SJCRH30 (cell line): ENCODE measurements at places on chromosomes 16 and 17. TPM values are rescaled to one million over a fixed set of nuclear protein-coding genes. Genes with fewer than 3 reads are reported as not detected.

Gene AIPL1
- total RNA-seq: 0.42 TPM in 1 of 2 replicates, not detected in the other

Gene C17orf78
- not detected in 2 replicates for total RNA-seq

Gene HASPIN
- total RNA-seq: 15.2 and 15.9 TPM in 2 replicates

Gene CA4
- total RNA-seq: not detected in 2 replicates

Gene VMO1
- total RNA-seq: 4.3 and 8.3 TPM in 2 replicates

Gene ALDH3A1
- total RNA-seq: not detected in 2 replicates

Gene CDK3
- total RNA-seq: 2.7 and 3.1 TPM in 2 replicates

Gene CSH1
- not detected in 2 replicates for total RNA-seq

Gene STH
- total RNA-seq: 0.43 TPM in 1 of 2 replicates, not detected in the other

Gene KLHL11
- 22.4 and 23.8 TPM in 2 replicates for total RNA-seq

Gene NGFR
- total RNA-seq: 104 and 105 TPM in 2 replicates

Gene TAC4
- not detected in 2 replicates for total RNA-seq

- DNase-seq: no peak
- H3K36me3 ChIP-seq: no peaks in the 10 kb centered on the region
- H3K4me1 ChIP-seq: no peaks in the 10 kb centered on the region
These were observed 5.0 kb upstream of the KRT13 start for GRCh38 chr17:41510251-41511065.

- no peak overlapping the region for H3K4me3 ChIP-seq
- H3K27me3 ChIP-seq: no peaks in the 10 kb centered on the region
These were observed 81.8 kb downstream of the VAT1L start for GRCh38 chr16:77869997-77870813.

DNA sequence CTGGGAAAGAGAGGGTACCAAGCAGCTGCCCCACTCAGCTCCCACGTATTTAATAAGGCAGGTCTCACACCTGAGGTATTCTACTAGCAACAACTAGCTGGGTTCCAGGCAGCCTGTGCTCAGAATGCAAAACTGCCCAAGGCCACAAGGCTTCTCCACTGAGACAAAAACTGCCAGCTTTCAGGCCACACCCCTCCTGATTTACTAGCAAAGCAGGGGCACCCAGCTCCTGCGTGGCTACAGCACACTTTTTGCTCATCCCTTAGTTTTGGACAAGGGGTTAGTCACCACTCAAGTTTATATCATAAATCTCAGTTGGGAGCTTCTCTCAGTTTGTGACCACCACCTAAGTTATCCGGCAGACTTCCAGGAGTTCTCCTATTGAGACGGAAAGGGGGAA is 494.6 kb downstream of the CDH11 start:
- no peak for DNase-seq
- H3K4me3 ChIP-seq: no peak overlapping the region
- no peaks in the 10 kb centered on the region for H3K36me3 ChIP-seq

DNA sequence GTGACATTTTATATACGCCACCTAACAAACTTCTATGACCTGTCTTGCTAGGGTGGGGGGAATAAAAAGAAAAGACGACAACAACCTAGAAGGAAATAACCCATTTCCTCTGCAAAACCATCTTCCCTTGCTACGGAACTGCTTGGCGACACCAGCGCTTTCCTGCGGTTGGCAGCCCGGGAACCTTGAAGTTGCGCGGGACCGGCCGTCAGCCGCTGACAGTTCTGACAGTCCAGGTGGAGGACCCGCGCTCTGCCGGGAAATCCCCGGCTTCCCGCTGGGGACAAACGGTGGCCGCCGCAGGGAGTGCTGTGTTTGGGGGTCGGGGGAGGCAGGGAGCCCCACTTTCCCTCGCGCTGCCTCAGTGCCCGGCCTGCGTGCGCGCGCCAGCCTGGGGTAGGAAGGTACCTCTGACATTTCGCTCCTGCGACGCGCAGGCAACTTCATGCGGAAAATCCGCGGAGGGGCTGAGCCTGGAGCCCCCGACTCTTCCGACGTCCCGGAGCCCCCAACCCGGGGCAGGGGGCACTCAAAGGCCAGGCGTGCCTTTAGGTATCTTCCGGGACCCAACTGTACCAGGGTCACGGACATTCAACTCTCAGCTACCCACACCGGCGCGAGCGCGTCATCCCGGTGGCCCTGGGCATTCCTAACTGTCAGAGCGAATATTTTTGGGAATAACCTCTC is 516 bp downstream of the SLC16A6 start:
- peak overlapping the region; percentile 71 for H3K4me3 ChIP-seq
- H3K27ac ChIP-seq: no peak overlapping the region
- no peaks in the 10 kb centered on the region for H3K36me3 ChIP-seq
- peaks cover 8% of the 10 kb centered on the region; the same call in 1 of the 2 replicates for H3K27me3 ChIP-seq

DNA sequence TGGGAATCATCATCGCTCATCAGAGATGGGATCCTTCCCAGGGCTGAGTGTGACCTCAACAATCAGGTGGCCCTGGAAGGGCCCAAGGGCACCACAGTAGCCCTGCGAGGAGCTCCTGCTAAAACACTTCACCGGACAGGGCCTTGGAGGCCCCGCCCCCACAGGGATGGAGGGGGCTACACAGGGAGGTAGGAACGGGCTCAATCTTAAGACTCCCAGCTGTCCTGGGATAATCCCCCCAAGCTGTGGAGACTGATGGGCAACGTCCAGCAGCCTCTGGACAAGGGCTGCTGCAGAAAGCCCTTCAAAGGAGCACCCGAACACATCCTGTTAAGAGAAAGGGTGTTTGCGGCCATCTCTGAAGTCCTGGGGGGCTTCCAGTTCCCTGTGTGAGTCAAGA is 60.4 kb downstream of the ZNF423 start:
- no peak overlapping the region for H3K27ac ChIP-seq

DNA sequence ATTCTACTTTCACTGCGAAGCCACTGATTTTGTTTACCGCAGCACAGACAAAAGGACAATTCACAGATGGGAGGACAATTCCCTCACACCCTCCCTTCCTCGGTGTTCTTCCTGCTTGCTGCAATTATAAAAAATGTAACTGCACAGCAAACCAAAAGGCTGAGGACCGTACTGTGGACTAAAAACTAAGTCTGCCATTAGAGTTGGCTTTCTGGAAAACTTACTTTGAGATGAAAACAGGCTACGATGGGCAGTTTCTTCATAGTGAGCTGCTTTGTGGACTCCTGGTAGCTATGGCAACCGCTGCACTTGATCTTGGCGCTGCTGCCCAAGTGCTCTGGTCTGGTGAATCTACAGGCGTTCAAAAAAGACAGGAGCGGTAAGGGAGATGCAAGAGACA is 35.2 kb downstream of the USP22 start:
- no peaks in the 10 kb centered on the region for H3K4me1 ChIP-seq
- DNase-seq: no peak
- H3K4me3 ChIP-seq: no peak overlapping the region
- no peak overlapping the region for H3K27ac ChIP-seq
- no peaks in the 10 kb centered on the region for H3K27me3 ChIP-seq

DNA sequence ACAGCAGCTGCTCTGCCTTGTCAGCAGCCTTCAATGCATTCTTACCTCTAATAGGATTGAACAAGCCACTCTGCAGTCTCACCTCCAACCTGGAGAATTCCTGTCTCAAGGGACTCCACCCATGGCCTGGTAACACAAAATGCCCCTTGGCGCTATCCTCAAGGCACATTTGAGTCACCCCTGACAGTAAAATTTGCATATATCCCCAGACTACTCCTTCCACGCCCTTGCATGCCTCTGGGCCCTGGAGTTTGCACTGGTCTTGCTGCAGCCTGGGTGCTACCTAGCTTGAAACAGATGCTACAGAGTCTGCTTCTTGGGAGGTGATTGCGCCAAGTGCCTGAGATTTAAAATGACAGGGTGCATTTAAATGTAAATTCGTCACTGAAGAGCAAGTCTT is 391.4 kb upstream of the MAF start:
- no peaks in the 10 kb centered on the region for H3K27me3 ChIP-seq
- no peaks in the 10 kb centered on the region for H3K36me3 ChIP-seq
- DNase-seq: no peak
- no peak overlapping the region for H3K4me3 ChIP-seq
- H3K4me1 ChIP-seq: no peaks in the 10 kb centered on the region
- no peak overlapping the region for H3K27ac ChIP-seq

- H3K4me3 ChIP-seq: no peak overlapping the region
- DNase-seq: no peak
- H3K4me1 ChIP-seq: peaks cover 8% of the 10 kb centered on the region; the same call in 1 of the 2 replicates
These were observed 193.8 kb downstream of the SNX29 start for GRCh38 chr16:12170103-12171040.

DNA sequence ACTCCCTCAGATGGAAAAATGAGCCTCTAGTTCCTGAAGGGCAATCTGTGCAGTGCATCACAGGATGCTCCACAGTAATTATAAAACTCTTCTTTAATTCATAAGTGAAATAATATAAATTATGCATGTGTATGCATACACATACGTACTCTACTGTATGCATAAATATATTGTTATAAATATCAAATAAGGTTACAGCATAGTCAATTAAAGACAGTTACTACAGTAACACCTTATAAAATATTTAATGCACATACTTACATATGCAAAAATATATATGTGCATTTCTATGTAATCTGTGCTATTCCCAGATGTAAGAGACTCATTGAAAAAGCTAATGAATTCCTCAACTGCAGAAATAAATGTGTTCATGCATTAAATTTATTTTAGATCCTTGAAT is 1515.1 kb downstream of the CDH11 start:
- H3K4me3 ChIP-seq: no peak overlapping the region
- DNase-seq: no peak
- H3K27me3 ChIP-seq: no peaks in the 10 kb centered on the region
- no peak overlapping the region for H3K27ac ChIP-seq
- H3K36me3 ChIP-seq: no peaks in the 10 kb centered on the region

GRCh38 chr16:77450790-77451487 is 16.1 kb upstream of the ADAMTS18 start:
- no peaks in the 10 kb centered on the region for H3K4me1 ChIP-seq
- no peak overlapping the region for H3K4me3 ChIP-seq
- no peaks in the 10 kb centered on the region for H3K27me3 ChIP-seq
- H3K36me3 ChIP-seq: no peaks in the 10 kb centered on the region
- H3K27ac ChIP-seq: no peak overlapping the region

- no peak overlapping the region for H3K27ac ChIP-seq
- no peak overlapping the region for H3K4me3 ChIP-seq
- peaks cover 13% of the 10 kb centered on the region for H3K4me1 ChIP-seq
- H3K36me3 ChIP-seq: no peaks in the 10 kb centered on the region
- DNase-seq: no peak
- H3K27me3 ChIP-seq: no peaks in the 10 kb centered on the region
These were observed 14.8 kb upstream of the ADCY7 start for GRCh38 chr16:50251375-50252081.

- H3K27ac ChIP-seq: peak overlapping the region; percentile 42
- no peaks in the 10 kb centered on the region for H3K36me3 ChIP-seq
- H3K27me3 ChIP-seq: no peaks in the 10 kb centered on the region
These were observed 899 bp downstream of the ACE start for GRCh38 chr17:63477480-63478440.

DNA sequence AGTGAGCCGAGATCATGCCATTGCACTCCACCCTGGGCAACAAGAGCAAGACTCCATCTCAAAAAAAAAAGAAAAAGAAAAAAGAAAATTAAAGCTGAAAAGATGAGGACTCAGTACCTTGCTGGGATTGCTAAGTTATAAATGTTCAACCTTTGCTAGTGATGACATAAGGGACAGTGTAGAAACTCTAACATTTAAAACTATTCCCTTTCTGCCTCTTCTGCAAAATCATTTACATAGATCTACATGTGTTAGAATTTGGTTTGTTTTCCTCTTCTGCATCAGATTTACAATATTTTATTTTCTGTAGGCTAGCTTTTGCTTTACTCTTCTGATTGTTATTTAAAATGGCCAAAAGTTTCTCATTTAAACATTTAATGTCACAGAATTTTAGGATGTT is 49.5 kb upstream of the HAS3 start:
- H3K4me1 ChIP-seq: no peaks in the 10 kb centered on the region
- no peaks in the 10 kb centered on the region for H3K36me3 ChIP-seq
- no peaks in the 10 kb centered on the region for H3K27me3 ChIP-seq
- no peak overlapping the region for H3K4me3 ChIP-seq

GRCh38 chr16:55323637-55324271 is at the start of gene IRX6:
IRX6 (plus strand) TSS chr16:55324203; CDS start chr16:55325092, 889 bp downstream.
- H3K36me3 ChIP-seq: peaks cover 17% of the 10 kb centered on the region
- H3K27ac ChIP-seq: peak within 1 kb of the TSS; percentile 91
- peaks cover 15% of the 10 kb centered on the region for H3K4me1 ChIP-seq
- DNase-seq: peak; percentile 88
- H3K27me3 ChIP-seq: no peaks in the 10 kb centered on the region
- H3K4me3 ChIP-seq: peak within 1 kb of the TSS; percentile 80

GRCh38 chr17:55549140-55549539 is 37.9 kb upstream of the SMIM36 start:
- no peaks in the 10 kb centered on the region for H3K4me1 ChIP-seq
- DNase-seq: peak; percentile 51
- H3K36me3 ChIP-seq: no peaks in the 10 kb centered on the region
- no peak overlapping the region for H3K4me3 ChIP-seq
- no peaks in the 10 kb centered on the region for H3K27me3 ChIP-seq

DNA sequence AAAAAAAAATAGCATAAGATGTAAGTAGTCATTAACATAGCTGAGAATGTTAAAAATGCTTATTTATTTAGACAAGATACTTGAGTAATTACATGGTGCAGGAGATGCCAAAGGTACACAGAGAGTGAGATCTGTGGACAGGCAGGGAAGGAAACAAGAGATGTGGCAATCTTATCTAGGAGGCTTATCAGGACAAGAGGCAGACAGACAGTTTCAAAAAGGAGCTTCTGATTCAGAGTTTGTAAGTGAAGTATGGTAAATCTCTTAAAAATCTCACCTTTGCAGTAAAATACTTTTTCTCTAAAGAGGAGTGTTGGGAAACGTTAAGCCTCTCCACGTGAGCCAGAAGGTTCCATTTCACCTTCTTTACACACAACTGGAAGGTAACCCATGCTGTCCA is 19.9 kb upstream of the GHDC start:
- H3K36me3 ChIP-seq: peaks cover 9% of the 10 kb centered on the region
- H3K27ac ChIP-seq: no peak overlapping the region
- H3K4me3 ChIP-seq: no peak overlapping the region
- no peak for DNase-seq
- H3K4me1 ChIP-seq: no peaks in the 10 kb centered on the region; the same call in 1 of the 2 replicates
- no peaks in the 10 kb centered on the region for H3K27me3 ChIP-seq

DNA sequence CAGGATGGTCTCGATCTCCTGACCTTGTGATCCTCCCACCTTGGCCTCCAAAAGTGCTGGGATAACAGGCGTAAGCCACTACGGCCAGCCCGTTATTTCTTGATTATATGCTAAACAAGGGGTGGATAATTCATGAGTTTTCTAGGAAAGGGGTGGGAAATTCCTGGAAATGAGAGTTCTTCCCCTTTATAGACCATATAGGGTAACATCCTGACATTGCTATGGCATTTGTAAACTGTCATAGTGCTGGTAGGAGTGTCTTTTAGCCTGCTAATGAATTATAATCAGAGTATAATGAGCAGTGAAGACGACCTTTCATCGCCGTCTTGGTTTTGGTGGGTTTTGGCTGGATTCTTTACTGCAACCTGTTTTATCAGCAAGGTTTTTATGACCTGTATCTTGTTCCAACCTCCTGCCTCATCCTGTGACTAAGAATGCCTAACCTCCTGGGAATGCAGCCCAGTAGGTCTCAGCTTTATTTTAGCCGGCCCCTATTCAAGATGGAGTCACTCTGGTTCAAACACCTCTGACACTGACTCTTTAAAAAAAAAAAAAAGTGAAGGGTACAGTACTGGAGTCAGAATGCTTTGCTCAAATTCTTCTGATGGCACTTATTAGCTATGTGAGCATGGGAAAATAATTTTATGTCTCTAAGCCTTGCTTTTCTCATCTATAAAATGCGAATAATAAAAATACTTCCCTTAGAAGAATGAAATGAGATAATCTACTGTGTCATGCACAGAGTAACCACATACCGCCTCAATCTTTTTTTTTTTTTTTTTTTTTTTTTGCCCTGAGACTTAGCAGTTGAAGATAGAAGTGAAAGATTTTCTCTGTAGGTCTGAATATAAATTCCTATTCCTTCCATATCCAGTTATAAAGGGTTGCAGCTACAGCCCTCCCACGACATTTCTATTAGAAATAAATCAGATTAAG is 5.1 kb upstream of the CALCOCO2 start:
- 0 out of 2 replicates have a peak, but pooled peaks cover 8% of the 10 kb centered on the region for H3K27me3 ChIP-seq
- DNase-seq: no peak
- no peaks in the 10 kb centered on the region; the same call in 1 of the 2 replicates for H3K4me1 ChIP-seq
- no peaks in the 10 kb centered on the region for H3K36me3 ChIP-seq
- no peak overlapping the region for H3K4me3 ChIP-seq
